ENCODE measurements at places on chromosomes 16 and 17.

GRCh38 chr16:11349599-11350276, 4.5 kb downstream of the RMI2 start:
- no peak for DNase-seq

DNA sequence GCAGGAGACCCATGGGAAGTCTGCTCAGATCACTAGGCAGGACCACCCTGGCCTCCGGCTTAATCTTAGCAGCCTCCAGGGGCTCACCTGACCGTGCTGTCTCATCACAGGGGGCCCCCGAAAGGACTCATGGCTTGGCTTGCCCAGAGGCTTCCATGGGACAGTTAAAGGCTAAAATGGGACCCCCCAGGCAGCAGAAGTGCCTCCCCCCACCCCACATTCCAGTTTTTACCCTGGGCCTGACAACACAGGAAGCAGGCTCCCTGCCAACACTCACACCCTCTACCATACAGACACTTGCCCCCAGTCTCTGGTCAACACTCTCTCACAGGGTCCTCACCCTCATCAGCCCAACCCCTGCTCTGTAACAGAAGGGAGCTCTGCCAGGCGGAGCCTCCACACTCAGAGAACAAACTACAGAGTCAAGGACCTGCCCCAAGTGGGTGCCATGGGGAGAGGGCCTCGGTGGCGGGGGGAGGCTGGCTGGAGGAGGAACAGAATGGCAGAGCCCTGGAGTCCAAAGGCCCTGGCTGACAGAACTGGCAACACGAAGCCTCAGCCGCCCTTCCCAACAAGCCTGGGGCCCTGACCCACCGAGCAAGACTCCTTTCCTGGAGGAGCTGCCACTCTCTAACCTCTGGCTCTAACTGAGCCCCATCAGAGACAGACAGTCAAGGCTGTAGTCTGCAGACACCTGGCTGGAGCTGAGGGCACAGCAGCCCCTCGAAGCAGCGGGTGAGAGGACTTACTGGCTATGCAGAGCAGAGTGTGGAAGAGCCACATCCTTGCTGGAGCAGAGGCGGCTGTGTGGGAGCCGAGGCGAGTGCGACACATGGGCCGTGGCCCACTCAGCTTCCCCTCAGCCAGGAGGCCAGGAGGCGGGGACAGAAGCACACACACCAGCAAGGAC, at the start of gene ITGAE:
Gene ITGAE, minus strand, starts transcription at position 827 of the 910 bp plus-strand sequence. Its CDS starts 44 bp downstream, at position 783.
- DNase-seq, result no peak

DNA sequence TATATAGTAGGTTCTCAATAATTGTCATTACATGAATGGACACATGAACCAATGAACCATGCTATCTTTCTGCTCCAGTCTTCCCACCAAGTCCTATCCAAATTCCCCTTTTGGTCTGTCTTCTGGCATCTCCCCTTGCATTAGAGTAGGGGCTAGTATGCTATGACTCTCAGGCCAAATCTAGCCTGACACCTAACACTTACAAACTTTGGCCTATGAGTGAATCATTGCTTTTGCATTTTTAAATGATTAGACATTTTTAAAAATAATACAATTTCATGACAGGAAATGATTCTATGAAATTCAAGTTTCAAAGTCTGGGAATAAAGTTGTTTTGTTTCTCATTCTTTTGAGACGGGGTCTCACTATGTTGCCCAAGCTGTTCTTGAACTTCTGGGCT, 102.5 kb upstream of the MAF start:
- no peak for DNase-seq

- peak; percentile 86 for DNase-seq
These were observed 13.7 kb upstream of the GUCY2D start for GRCh38 chr17:7988750-7989178.

DNA sequence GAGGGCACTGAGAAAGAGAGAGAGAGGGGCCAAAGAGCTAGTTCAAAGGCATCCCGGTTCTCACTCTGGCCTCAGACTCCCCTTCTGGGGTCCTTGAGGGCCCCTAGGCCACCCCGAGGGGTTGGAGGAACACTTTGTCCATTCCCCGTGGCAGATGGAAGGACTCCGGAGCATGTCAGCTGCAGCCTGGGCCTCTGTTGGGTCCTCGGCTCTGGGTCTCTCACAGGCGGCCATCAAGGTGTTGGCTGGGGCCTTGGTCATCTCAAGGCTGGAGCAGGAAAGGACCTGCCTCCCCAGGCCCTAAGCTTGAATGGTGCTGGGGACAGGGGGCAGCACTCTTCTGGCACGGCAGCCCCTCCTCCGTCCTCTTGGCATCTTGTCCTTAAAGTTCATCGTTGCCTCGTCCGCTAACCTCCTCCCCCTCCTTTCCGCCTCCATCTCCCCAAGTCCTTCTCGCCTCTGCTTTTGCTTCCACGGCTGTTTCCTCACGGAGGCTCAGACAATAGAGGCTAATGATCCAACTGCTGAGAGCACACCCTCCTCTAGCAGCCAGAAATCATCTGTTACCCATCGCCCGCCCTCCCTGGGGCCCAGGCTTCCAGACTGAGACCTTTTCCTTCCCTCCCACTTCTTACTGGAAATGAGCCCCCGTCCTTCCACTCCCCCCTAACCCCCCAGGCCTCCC, 23.3 kb downstream of the CCR7 start:
- no peak for DNase-seq

- DNase-seq, result peak; percentile 23
These were observed 648 bp upstream of the ERCC4 start for GRCh38 chr16:13919330-13919682.

- no peak for DNase-seq
These were observed 88.9 kb downstream of the SDK2 start for GRCh38 chr17:73555199-73555960.

DNA sequence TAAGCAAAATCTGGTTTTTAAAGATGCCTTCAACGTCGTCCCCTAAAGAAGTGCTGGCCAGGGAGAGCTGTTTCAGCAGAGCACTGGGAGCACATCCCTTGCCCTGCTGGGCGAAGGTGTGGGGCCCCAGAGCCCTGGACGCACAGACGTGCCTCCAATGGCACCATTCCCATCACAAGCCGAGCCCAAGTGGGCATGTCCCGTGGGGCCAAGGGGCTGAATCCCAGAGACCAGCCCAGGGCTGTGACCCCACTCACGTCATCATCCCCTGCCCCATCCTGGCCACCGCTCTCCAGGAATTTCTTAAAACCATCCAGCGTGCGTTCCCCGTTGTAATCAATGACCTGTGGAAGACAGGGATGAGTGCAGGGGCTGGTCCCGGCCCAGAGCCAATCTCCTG, 10.0 kb upstream of the PPP1R27 start:
- no peak for DNase-seq

DNA sequence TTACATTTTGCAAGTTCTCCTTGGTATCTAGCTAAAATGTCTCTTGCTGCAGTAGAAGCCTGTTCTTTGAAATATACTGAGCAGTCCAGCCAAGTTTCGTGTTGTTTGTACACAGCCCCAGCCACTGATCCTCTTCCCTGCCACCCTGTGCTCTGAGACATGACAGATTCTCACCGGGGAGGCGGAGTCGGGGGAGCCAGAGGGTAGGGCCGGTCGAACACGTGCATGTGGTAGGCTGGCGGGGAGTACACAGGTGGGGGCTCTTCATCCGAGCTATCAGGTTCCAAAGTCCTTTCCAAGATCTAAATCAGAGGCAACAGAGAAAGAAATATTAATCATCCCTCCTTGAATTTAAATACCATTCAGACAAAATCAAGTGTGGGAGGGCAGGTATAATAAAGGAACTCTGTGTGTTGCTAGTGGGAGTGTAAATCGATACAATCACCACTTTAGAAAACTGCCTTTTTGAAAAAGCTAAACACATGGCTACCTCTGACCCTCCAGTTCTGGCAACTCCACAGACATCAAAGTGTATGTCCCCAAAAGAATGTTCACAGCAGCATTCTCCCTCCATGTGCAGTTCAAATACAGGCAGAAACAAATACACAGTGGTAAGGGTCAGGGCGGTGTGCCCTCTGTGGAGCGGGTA, 29.7 kb upstream of the MRPS23 start:
- DNase-seq, result no peak

DNA sequence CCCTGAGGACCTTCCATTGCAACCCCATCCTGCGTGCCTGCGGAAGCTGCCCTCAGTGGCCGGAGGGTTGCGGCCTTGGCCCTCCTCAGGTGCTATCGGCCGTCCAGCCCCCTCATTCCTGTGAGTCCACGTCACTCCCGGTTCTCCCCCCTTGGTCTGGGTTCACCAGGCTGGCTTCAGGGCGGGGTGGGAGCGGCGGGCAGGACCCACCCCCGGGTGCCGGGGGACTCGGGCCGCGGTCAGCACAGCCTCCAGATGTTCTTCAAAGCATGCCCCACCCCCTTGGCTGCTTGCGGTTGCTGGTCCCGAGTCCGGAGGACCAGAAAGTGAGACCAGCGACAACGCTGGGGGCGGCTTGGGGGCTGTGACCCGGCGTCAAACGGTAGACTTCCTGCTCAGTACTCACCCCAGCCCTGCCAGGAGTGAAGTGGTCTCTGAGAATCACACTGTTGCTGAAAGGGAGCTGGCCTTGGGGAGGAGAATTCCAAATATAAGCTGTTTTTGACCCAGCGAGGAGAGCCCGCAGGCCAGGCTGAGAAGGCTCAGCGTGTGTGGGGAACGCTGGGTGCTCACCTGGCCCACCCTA, 4.5 kb downstream of the ZNF469 start:
- DNase-seq, result no peak

DNA sequence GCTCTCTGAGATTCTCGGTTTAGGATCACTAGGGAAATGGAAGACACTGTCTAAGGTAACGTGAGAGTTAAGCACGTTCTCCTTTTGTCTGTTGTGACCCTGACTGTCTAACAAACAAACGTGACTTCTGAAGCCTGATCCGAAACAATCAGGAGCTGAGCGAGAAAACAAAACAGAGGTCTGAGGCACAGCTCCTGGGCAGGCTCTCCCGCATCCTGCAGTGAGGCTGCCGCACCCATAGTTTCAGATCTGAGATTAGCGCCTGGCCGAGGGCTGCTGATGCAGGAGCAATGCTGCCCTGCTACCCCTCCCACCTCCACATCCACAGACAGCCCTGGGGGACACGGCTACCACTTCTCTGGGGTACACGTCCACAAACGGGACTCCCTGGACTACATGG, 46.7 kb downstream of the RNF157 start:
- DNase-seq, result peak; percentile 72

DNA sequence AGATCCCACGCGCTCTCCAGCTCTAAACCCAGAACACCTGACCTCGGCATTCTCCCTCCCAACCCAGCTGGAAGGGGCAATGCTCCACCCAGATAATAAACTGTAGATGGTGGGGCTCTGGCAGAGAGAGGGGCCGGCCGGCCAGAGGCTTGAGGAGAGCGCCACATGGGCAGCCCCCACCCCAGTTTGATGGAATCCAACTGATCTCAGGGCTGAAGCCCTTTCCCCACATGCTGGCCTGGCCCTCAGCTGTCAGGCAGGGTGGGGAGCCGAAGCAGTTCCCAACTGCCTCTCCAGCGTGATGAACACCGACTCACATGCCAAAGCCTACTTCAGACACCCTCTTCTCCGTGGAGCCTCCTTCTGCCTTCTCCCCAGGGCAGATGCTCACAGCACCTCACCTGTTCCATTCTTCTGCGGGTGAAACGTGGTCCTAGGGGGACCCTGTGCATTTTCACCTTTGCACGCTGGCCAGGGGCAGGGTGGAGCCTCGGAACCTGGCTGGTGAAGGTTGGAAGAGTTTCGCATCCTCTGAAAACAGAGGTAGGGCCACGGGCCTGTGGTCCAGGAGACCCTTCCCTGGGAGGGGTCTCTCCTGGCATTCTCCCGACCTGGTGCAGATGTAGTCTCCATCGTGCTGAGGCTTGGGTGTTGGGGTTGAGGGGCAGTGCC, 65.7 kb upstream of the ZNF469 start:
- DNase-seq, result no peak

DNA sequence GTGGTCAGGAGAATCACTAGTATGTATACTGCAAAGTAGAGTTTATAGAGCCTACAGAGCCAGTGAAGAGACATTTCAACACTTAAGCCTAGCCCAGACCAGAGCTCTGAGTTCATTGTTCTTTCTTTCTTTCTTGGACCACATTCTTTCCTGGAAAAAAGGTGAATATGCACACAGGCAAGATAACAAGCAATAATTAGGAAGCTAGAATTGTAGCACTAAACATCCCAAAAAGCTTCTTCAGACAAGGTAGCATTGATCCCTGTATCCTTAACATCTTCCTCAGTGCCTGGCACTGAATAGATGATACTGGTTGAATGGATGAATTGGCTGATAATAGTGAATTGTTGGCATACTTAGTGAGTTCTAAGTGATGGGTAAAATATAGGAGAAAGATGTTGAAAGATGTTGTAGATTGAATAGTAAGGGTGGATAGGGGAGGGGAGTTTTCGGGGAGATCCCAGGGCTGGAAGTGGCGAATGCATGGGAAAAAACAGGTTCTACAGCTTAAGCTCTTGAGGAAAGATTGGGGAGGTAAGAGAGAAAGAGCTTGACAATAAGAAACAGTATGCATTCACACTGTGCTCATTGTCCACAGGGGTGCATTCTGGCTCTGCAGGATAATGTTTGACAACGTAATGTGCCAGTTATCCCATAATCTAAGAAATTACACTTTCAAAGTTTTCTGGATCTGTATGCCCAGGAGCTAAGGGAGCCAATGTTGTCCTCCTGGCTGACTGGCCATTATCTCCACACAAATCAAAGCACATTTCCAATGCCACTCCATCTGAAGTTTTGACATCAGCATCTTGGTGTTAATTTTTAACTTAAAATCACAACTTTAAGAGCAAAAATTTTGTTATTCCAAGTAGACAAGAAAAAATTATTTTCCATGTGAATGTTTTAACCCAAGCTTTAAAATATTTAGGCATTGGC, 35.6 kb downstream of the TUBD1 start:
- no peak for DNase-seq

GRCh38 chr17:45073414-45074070, 12.4 kb downstream of the NMT1 start:
- no peak for DNase-seq

- no peak for DNase-seq
These were observed 54.1 kb upstream of the SLC12A3 start for GRCh38 chr16:56810954-56811353.

GRCh38 chr17:67047382-67047781, 3.0 kb downstream of the CACNG1 start:
- no peak for DNase-seq

DNA sequence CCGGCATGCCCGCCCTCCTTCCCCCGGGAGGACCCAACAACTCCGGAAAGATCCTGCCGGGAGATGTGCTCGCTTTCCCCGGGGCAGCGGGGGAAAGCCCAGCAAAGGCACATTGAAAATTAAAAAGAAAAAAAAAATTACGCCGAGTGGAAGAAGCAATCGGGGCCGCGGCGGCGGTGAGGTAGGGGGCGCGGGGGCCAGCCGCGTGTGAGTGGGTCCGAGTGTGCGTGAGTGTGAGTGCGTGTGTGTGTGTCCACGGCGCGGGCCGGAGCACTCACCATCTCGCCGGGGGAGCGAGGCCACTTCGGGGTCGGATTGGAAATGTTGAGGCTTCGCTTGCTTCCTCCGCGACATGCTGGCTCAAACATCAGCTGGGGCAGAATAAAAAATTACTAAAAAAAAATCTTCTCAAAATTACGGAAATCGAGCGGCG, at the start of gene SALL1:
Gene SALL1, minus strand, starts transcription at position 383 of the 433 bp plus-strand sequence. Its CDS starts 29 bp downstream, at position 354.
- DNase-seq, result no peak
